ENCODE measurements at places on chromosomes 1 and 21. TPM values are rescaled to one million over a fixed set of nuclear protein-coding genes. Genes with fewer than 3 reads are reported as not detected.

GJA5 gene
- total RNA-seq, result 0.62 TPM

EXOSC10 gene
- total RNA-seq, result 68.1 TPM

DNA sequence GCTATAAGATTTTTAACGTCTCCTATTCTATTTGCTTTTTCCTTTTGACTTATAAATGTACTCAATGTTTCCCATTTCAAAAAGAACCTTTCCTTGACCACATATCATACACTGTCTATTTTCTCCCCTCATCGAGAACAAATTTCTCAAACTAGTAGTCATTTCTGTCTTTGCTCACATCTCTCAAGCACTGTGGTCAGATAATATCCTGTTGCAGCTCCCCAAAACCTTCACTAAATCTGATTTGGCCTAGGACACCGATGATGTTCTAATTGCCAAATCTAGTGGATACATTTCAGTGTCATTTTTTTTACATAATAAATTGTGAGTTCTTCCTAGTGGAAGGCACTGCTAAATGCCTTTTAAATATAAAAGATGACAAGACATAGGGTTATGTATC lies 19.4 kb downstream of the CXADR start:
- no peak for DNase-seq
- H3K27ac ChIP-seq, result peak overlapping the region; percentile 7
- H3K4me3 ChIP-seq, result no peak overlapping the region
- H3K36me3 ChIP-seq, result peaks cover under 1% of the 10 kb centered on the region
- H3K4me1 ChIP-seq, result peaks cover 16% of the 10 kb centered on the region

DNA sequence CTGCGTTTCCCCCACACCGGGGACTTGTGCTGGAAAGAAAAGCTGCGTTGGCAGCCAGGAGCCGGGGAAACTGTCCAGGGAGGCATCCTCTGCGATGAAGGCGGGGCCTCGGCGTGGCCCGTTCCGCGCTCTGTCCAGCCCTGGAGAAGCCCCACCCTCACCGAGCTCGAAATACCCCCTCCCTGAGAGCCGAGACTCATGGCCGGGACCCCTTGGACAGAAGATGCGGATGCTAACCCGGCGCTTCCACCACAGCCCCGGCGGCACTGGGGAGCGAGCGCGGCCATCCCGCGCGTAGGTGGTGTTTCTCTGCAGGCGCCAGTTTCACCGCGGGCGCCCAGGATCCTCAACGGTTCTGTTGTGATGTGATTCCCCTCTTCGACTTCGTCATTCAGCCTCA lies 31.6 kb downstream of the PDE9A start:
- no peak overlapping the region for H3K27ac ChIP-seq
- H3K36me3 ChIP-seq, result peaks cover 16% of the 10 kb centered on the region
- H3K27me3 ChIP-seq, result no peaks in the 10 kb centered on the region
- no peak overlapping the region for H3K4me3 ChIP-seq
- no peak for DNase-seq

ICOSLG gene
- total RNA-seq, result 3.8 TPM

DNA sequence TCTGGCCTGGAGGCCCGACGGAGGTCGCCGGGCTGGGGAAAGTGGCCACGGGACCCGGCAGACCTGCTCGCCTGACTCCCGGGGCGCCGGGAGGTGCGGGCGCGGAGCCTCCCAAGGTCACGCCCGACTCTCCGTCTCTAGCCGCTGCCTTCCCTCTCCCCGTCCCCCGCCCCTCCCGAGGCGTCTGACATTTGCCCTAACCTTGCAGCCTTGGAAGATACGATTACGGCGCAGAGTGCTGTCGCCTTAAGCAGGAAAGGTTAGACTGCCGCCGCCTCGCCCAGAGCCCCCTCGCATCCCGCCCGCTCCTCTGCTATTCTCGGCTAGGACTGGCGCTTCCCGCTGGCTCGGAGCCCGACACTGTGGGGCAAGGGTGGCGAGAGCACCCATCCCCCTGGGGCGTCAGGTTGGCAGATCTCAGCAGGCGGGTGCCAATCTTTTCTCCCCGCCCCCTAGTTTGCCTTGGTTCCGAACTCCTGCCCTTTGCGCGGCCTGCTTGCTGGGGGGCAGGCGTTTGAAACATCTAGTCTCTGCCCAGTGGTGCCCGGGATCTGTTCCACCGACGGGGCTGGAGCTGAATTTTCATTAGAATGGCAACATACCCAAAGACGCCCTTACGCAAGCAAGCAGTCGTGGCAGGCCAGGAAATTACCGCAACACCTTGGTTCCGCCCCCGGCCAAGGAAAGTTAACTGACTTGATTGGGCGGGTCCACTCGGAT lies 835 bp downstream of the PGM1 start:
- peaks cover 4% of the 10 kb centered on the region for H3K4me1 ChIP-seq
- peak overlapping the region; percentile 72 for H3K27ac ChIP-seq
- H3K27me3 ChIP-seq, result no peaks in the 10 kb centered on the region

DMRTA2 gene
- total RNA-seq, result not detected

- H3K4me1 ChIP-seq, result peaks cover 19% of the 10 kb centered on the region
- no peak overlapping the region for H3K4me3 ChIP-seq
- H3K36me3 ChIP-seq, result peaks cover 2% of the 10 kb centered on the region
- no peaks in the 10 kb centered on the region for H3K27me3 ChIP-seq
- DNase-seq, result no peak
These were observed 4.3 kb downstream of the SLC30A1 start for GRCh38 chr1:211574705-211575104.

- no peak overlapping the region for H3K27ac ChIP-seq
- H3K36me3 ChIP-seq, result no peaks in the 10 kb centered on the region
- no peak for DNase-seq
- peaks cover 1% of the 10 kb centered on the region for H3K27me3 ChIP-seq
These were observed 9.9 kb upstream of the HJV start for GRCh38 chr1:146031476-146031875.

DDAH1 gene
- total RNA-seq, result 26.1 TPM

SPRR4 gene
- total RNA-seq, result not detected

GRCh38 chr1:244296447-244296846 lies 155.3 kb downstream of the ADSS2 start:
- H3K4me1 ChIP-seq, result peaks cover 24% of the 10 kb centered on the region
- peak overlapping the region; percentile 74 for H3K27ac ChIP-seq
- H3K27me3 ChIP-seq, result no peaks in the 10 kb centered on the region
- DNase-seq, result no peak

SERTAD4 gene
- total RNA-seq, result 8.2 TPM

GRCh38 chr1:19957779-19958178 lies 21.6 kb downstream of the PLA2G2A start:
- H3K27me3 ChIP-seq, result peaks cover 22% of the 10 kb centered on the region
- no peak overlapping the region for H3K4me3 ChIP-seq
- no peaks in the 10 kb centered on the region for H3K36me3 ChIP-seq
- H3K4me1 ChIP-seq, result peaks cover 5% of the 10 kb centered on the region

PERM1 gene
- 2.7 TPM for total RNA-seq

GRCh38 chr1:110053552-110054428 lies 16.7 kb downstream of the ALX3 start:
- H3K4me1 ChIP-seq, result peaks cover 65% of the 10 kb centered on the region
- no peaks in the 10 kb centered on the region for H3K27me3 ChIP-seq
- H3K27ac ChIP-seq, result peak overlapping the region; percentile 71
- DNase-seq, result peak; percentile 50
- no peak overlapping the region for H3K4me3 ChIP-seq
- peaks cover 41% of the 10 kb centered on the region for H3K36me3 ChIP-seq

DNA sequence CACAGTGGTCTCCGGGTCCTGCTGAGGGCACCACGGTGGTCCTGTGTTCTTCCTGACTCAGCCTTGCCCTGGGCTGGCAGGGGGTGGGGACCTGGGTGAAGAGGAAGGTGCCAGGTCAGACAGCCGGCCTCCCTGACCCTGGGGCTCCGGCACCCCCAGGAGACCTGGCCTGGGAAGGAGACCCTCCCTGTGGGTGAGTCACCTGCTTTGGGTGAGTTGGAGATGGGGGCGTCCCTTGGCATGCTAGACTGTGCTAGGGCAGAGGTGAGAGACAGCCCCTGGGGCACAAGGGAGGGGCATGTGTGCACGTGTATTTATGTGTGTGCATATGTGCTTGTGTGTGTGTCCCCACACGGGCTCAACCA lies 23.4 kb downstream of the SPSB1 start:
- no peak overlapping the region for H3K4me3 ChIP-seq
- DNase-seq, result no peak
- H3K4me1 ChIP-seq, result peaks cover 30% of the 10 kb centered on the region
- H3K36me3 ChIP-seq, result no peaks in the 10 kb centered on the region
- H3K27ac ChIP-seq, result no peak overlapping the region

LAMB3 gene
- 34.7 TPM for total RNA-seq

TMPRSS3 gene
- total RNA-seq, result not detected

DNA sequence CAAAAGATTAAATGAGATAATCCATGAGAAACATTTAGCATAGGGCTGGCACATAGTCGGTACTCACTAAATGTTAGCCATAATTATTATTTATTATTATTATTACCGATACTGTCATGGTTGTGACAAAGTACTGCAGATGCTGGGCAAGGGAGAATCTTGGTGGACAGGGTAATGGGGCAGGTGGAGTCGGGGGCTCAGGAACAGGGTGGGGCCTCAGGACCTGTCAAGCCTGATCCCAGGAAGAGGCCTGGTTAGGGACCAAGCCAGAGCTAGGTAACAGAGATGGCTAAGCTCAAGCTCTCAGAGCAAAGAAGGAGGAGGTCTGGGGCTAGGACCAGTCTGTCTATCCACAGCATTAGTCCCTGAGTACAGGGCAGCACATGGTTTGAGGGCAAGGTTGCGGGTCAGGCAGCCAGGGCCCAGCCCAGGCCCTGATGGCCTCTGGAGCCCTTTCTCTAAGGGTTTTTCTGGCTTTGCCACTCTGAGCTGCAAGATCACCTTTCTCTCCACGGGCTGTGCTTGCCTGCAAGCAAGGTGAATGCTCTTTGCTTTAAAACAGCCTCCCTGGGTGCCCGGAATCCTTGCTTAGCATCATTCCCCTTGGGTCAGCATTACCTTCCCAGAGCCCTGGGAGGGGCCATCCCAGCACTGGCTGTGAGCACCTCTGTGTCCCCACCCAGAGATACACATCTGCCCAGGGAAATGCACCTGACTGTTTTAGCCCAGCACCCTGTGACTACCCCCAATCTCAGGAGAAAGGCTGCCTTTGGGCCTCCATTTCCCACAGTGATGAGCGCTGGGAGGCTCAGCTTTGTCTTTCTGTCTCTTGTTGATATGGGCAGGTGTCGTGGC lies 572.0 kb downstream of the PTPRU start:
- H3K27me3 ChIP-seq, result peaks cover 44% of the 10 kb centered on the region
- DNase-seq, result peak; percentile 30
- H3K36me3 ChIP-seq, result no peaks in the 10 kb centered on the region

- peak overlapping the region; percentile 43 for H3K27ac ChIP-seq
- no peak for DNase-seq
- H3K4me3 ChIP-seq, result no peak overlapping the region
- peaks cover 23% of the 10 kb centered on the region for H3K4me1 ChIP-seq
These were observed 160.9 kb downstream of the GABPA start for GRCh38 chr21:25895565-25896205.

- peaks cover 11% of the 10 kb centered on the region for H3K4me1 ChIP-seq
- H3K27ac ChIP-seq, result no peak overlapping the region
- no peak for DNase-seq
- H3K27me3 ChIP-seq, result no peaks in the 10 kb centered on the region
- peaks cover 7% of the 10 kb centered on the region for H3K36me3 ChIP-seq
- H3K4me3 ChIP-seq, result no peak overlapping the region
These were observed 12.1 kb downstream of the CSTB start for GRCh38 chr21:43763901-43764523.
